NB4 (cell line): ENCODE measurements at places on chromosomes 13 and 19.

- DNase-seq: no peak
These were observed 946.3 kb upstream of the PCDH9 start for GRCh38 chr13:68176475-68176874.

DNA sequence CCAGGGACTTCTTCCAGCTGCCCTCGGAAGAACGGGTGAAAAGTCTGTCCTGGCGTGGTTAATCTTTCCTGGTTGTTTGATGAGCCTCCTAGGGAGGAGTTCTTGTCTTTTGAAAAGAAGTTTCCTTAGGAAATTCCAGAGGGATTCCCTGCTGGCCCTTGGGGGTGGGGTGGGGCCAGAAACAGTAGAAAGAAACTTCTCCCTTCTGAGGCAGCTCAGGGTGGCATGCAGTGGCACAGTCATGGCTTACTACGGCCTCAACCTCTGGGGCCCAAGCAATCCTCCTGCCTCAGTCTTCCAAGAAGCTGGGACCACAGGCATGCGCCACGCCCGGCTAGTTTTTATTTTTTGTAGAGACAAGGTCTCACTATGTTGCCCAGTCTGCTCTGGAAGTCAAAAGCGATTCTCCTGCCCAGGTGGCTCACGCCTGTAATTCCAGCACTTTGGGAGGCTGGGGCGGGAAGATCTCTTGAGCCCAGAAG lies 1.5 kb downstream of the ZNF101 start:
- DNase-seq: no peak

DNA sequence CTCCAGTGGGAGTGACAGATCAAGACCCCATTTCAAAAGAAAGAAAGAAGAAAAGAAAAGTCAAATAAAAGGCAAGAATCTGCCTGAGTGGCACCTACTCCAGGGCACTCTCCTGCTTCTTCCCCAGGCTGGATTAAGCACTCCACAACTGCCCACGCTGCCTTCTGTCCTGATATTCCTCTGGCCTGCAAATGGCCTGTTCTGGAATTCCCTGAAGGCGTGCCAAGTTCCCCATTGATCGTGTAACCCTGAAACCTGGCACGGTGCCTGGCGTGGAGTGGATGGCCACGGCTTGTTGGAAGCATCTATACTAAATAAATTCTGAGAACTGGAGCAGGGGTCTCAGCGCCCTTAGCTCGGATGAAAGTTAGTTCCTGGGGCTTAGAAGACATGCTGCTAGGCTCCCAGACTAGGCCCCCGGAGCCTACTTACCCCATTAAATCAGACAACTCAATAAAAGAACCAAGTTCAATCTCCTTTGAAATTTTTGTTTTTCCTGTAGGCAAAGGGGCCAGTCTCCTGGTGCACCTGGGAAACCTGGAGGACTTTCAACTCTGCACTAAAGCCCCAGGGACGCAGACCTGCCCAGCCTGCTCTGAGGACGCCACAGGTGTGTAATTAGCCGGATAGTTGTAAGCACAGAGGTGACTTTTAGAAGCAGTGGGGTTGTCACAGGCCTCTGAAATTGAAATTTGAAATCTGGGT lies 21.9 kb downstream of the ANKRD27 start:
- DNase-seq: no peak

DNA sequence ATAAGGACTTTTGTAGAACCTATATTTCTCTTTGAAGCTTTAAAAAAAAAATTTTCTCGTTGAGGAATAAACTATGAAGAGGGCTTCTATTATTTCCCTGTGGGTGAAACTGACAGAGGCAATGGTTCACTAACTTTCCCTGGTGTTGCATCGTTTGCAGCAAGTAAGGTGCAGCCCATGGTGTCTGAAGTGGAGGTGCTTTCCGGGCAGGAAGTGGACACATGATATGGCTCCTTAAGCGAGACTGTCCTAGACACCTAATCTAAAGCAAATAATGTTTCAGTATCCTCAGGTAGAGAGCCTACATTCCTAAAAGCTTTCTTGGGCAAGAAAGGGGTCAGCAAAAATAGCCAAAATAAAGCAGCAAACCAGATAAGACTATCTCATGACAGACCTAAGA lies 437.6 kb upstream of the ARGLU1 start:
- DNase-seq: no peak

- DNase-seq: no peak
These were observed 30.1 kb downstream of the RDH8 start for GRCh38 chr19:10043286-10043927.

DNA sequence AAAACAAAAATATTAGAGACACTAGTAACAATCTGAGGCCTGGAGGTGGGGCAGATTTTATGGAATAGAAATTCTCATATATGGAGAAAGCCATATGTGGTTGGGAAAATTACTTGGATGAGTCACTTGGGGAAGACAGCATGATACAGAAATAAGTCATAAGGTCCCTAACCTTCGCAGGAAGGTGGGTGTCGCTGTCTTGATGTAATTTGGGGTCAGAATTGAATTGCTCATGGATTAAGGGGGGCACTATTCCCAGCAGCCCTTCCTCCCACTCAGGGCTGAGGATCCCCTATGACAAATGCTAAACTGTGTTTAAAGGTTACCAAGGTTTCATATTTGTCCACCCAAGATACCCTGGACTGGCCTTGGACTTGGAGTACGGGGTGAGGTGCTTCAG lies 5.0 kb downstream of the RDH8 start:
- DNase-seq: no peak

GRCh38 chr13:50679321-50679720 lies 164.2 kb downstream of the DLEU7 start:
- DNase-seq: no peak

GRCh38 chr19:13093407-13094105 lies 9.1 kb downstream of the LYL1 start:
- peak; percentile 91 for DNase-seq

GRCh38 chr19:11554160-11554559 lies 4.9 kb downstream of the ELOF1 start:
- no peak for DNase-seq

- DNase-seq: no peak
These were observed 10.4 kb downstream of the MIDN start for GRCh38 chr19:1258707-1259205.

GRCh38 chr19:15323496-15324235 lies 8.7 kb downstream of the BRD4 start:
- DNase-seq: peak; percentile 52

DNA sequence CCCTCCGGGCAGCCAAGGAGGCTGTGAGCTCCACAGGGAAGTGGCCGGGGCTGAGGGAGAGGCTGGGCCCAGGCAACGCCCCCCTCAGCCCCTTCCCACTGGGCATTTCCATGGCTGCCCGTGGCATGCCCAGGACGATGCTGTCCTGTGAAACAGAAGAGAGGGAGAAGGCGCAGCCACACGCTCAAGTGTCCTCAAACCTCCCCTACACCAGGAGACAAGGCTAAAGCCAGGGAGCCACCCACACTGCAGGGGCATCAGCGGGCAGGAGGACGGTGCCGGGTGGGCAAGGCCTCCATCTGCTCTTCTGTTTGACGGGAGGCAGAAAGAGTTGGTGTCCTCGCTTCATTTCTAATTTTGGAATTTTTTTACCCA lies 14.2 kb upstream of the PROZ start:
- no peak for DNase-seq

- no peak for DNase-seq
These were observed 23.1 kb downstream of the SPTBN4 start for GRCh38 chr19:40489882-40490230.

DNA sequence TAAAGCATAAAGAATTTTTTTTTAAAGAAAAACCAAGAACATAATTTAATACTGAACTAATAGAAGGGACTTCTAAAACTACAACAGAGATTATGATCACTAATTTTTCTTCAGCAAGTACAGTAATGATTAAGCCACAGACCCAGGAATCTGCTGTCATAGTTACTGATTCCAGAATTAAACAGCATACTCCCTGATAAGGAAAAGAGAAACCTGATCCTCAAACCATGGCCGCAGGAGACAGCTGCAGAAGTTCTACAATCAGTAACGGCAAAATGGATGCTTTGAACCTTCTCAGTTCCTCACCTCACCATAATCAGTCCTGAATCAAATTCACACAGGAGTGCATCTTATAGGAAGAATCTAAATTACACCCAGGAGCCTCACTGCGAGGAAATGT lies 939.0 kb upstream of the SLITRK1 start:
- no peak for DNase-seq

- DNase-seq: no peak
These were observed 1211.9 kb upstream of the MIR17HG start for GRCh38 chr13:90135558-90135957.

DNA sequence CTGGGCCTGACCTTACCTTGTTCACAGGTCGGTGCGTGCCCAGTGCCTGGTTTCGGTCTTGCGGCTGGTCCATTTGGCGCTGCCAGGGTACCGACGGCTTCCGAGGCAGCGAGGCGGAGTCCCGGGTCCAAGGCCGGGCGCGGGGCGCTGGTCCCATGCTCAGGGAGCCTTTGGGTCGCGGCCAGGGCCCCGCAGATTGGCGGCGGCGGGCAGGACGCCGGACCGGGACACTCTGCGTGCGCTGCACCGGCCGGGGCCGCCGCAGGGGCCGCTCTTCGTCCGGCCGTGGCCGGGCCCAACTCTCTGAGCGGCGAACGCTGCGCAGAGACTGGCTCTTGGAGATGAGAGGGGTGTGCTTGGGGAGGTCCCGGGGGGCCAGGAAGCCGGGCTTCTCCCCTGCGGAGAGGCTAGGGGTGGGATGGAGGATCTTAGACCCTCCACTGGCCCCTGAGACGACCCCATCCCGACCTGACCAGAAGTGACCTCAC lies 3.4 kb upstream of the WIZ start:
- DNase-seq: no peak

- DNase-seq: peak; percentile 74
These were observed 717 bp downstream of the SPRYD7 start for GRCh38 chr13:49935171-49936074.

DNA sequence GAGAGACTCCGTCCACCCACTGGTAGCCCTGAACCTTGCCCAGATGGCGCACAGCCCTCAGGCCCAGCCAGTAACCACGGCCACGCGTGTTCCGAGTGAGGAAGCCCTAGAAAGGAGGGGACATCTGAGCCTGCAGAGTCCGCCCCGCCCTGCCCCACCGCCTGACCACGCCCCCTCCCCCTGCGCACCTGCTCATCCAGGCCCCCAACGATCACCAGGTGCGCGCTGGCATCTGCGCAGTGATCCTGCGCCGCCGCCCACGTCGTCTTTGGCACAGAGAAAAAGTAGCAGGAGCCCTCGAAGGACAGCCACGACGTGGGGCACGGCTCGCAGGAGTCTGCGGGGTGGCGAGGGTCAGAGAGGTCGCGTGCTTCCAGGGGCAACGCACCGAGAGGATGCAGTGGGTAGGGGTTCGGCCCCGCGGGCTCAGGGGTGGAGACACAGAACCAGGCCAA lies 2.1 kb downstream of the CLEC4G start:
- DNase-seq: no peak

DNA sequence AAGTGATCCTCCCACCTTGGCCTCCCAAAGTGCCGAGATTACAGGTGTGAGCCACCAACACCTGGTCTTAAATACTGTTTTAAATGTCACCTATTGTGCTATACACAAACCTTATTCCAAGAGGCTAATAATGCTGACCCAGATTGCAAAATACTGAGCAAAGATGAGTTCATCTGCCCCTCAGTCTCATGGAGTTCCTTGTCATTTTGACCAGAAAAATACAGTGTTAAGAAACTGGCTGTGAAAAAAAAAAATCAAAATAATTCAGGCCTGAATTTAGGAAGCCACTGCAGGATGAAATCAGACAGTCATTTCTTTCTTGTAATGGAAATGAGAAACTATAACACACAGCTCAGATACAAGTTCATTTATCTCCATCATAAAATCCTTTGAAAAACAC lies 59.9 kb downstream of the TBC1D4 start:
- peak; percentile 8 for DNase-seq

- DNase-seq: no peak
These were observed 551.6 kb downstream of the MYO16 start for GRCh38 chr13:109180905-109181425.

DNA sequence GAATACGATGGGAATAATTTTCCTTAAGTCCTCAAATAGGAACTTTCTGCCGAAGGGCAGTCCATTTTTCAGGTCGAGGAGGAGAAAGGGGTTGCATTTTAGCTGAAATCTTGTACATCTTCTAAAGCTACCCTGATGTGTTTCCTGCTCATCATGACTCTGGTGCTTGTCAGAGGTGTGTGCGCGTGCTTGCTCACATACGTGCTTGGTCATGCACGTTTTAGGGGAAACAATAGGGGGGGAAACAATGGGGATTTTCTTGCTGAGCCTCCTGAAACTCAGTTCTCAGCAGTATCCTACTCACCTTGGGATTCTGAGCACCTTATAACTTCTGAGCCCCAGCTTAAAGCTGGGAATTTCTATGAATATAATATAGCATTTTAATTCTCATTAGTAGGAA lies 44.7 kb downstream of the TM9SF2 start:
- no peak for DNase-seq

GRCh38 chr19:53511933-53512374 lies 26.0 kb upstream of the ZNF331 start:
- DNase-seq: peak; percentile 72

DNA sequence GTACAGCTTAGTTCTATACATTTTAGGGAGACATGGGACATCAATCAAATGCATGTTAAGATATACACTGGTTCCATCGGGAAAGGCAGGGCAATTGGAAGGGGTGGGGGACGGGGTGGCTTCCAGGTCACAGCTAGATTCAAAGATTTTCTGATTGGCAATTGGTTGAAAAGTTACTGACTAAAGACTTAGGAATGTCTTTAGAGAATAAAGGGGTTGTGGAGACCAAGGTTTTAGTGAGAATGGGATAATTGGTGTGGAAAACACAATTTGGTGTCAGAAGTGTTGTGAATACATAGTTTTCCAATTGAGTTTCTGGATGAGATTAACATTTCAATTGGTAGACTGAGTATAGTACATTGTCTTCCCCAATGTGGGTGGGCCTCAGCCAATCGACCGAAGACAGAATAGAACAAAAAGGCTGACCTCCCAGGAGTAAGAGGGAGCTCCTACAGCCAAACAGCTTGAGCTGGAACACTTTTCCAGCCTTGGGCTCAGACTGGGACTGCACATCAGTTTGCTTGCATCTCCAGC lies 988 bp upstream of the CCDC169 start:
- DNase-seq: peak; percentile 8

DNA sequence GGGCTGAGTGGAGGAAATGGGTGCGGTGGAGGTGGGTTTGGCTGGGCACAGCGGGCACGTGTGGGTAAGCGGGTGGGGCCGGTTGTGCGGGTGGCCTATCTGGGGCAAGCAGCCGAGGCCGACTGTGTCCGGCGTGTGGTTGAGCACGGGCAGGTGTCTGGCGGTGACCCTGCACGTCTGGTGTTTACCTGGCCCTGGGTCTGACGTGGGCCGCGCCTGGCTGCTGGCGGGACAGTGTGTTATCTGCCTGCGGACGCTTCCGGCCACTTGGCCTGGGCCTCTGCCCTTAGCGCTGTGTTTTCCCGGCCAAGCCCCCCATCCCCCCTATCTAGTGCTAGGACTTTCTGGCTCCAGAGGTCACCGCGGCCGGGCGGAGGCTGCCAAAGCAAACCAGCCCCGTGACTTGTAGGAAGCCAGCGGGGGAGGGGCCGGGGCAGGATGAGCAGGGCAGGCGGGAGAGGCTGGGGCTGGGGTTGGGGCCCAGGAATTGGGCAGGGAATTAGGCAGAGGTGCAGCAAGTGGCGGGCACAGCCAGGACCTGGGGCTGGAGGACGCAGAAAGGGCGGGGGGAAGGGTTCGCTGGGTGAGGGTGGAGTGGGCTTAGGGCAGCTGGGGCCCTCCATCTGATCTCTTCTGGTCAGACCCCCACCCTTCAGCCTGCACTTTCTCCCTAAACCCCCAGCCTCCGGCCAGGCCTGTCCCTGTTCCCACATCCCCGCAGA lies 534 bp upstream of the HPN start:
- no peak for DNase-seq

GRCh38 chr13:91648012-91648411 lies 249.6 kb downstream of the GPC5 start:
- DNase-seq: no peak
